Left ventricle myocardium superior (tissue), 1 donor: ENCODE measurements at places on chromosomes 11 and 22. TPM values are rescaled to one million over a fixed set of nuclear protein-coding genes. Genes with fewer than 3 reads are reported as not detected.

The TRIM51G gene
- not detected for total RNA-seq

The LMO2 gene
- total RNA-seq = 10.9 TPM

The OR52I1 gene
- not detected for total RNA-seq

The SCARF2 gene
- 2.7 TPM for total RNA-seq

The DUSP8 gene
- total RNA-seq = 7.7 TPM

The OR10A3 gene
- total RNA-seq = not detected

The GDPD4 gene
- not detected for total RNA-seq

The MUC6 gene
- not detected for total RNA-seq

The KLHDC7B gene
- not detected for total RNA-seq

The SAA4 gene
- not detected for total RNA-seq

The GUCY1A2 gene
- 10.9 TPM for total RNA-seq

The CRACR2B gene
- 31.0 TPM for total RNA-seq

The TMEM25 gene
- total RNA-seq = 13.4 TPM

The NNMT gene
- 26.4 TPM for total RNA-seq

The TENM4 gene
- 0.40 TPM for total RNA-seq

The SART1 gene
- total RNA-seq = 32.2 TPM
